ENCODE measurements at places on chromosomes 2 and 18. TPM values are rescaled to one million over a fixed set of nuclear protein-coding genes. Genes with fewer than 3 reads are reported as not detected.

- DNase-seq = no peak
Observed at GRCh38 chr2:148479398-148479797, 165.2 kb upstream of the EPC2 start.

GRCh38 chr2:56449002-56449431 is 265.2 kb downstream of the CCDC85A start:
- no peak for DNase-seq

DNA sequence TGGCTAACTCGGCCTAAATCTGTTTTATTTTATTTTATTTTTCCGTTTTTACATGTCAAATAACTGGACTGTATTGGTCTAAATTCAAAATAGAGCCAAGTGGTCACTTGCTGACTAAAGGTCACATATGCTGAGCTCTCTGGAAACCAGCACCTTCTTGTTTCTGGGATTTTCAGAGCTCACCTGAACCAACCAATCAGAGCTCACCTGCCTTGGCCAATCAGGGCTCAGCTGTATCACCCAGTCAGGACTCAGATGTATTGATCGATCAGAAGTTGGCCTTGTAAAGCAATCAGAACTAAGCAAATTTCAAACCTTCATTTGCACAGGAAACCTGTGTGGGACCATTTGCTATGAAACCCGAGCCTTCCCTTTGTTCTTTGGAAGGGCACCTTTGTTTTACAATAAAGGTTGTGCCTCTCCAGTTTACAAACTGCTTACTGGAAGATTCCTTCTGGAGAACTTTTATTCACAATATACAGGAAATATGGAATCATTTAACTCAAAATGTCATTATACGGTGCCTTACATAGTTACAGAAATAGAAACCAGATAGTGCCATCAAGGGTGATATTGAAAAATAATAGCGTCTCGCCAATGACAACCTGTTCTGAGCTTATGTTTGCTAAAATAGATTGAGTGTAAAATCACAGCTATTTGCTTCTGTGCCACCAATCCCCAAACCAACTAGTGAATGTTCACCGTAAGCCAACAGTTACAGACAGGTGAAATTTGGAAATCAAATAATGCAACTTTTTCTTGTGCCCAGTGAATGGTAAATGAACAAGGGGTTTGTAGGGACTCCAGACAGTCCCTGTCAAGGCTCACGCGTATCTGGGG is 17.3 kb upstream of the PSD4 start:
- DNase-seq = no peak

Gene TCF7L1
- 0.46 TPM for total RNA-seq

GRCh38 chr2:160492401-160493226 is 993 bp downstream of the RBMS1 start:
- peak; percentile 65 for DNase-seq

- peak; percentile 36 for DNase-seq
Observed at GRCh38 chr2:105287692-105288091, 41.8 kb downstream of the TGFBRAP1 start.

GRCh38 chr2:232798187-232798586 is 21.8 kb upstream of the KCNJ13 start:
- no peak for DNase-seq

Gene RAB11FIP5
- 33.7 TPM for total RNA-seq

Gene TRIM54
- not detected for total RNA-seq

Gene C2orf66
- total RNA-seq = 0.32 TPM

DNA sequence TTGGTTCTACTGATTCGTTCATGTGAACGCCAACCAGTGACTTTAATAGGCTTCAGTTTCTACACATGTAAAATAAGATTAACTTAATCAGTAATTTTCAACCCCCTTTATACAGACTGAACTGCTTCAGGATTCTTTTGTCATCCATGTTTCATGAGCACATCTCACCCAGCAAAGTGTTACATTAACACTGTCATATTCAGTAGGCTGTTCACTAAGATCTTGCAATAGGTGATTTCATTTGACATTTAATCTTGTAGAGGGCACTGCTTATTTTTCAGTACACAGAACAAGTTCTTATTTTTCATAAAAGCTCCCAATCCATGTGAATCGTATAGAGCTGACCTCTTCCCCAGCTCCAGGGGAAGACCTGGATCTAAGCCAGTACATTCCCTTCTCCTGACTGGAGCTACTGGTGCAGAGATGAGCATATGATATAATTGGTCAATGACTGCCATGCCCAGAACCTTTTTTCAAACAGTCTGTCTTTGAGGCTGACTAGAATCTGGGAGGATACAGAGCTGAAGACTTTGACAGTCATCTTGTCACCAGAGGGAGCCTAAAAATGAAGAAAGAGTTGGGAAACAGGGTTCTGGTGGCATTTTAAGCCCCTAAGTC is 72.2 kb upstream of the CHRNA1 start:
- DNase-seq = peak; percentile 99

- no peak for DNase-seq
Observed at GRCh38 chr2:100392715-100393114, 24.8 kb downstream of the CHST10 start.

Gene GCG
- 0.17 TPM for total RNA-seq

DNA sequence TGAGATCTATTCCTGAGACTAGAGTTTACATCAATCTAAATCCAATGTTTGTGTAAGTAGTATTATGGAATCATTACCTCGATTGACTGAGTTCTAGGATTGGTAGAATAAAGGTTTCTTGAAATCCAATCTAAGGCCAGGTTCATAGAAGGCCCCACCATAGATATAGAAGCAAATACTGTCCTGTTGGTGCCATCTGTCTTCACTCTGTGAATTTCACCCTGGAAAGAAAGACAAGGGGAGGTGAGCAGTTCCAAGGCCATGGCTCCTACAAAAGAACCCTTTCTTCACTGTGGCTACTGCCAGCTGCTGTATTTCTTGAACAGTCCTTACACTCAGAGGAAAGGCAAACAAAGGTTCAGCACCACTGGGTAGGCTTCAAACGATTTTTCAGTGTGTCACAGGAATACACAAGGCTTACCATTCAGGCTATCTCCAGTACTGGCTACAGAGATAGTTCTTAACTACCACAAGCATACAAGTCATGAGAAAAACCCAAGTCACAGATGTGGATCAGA is 137.0 kb downstream of the LRP2 start:
- DNase-seq = no peak

DNA sequence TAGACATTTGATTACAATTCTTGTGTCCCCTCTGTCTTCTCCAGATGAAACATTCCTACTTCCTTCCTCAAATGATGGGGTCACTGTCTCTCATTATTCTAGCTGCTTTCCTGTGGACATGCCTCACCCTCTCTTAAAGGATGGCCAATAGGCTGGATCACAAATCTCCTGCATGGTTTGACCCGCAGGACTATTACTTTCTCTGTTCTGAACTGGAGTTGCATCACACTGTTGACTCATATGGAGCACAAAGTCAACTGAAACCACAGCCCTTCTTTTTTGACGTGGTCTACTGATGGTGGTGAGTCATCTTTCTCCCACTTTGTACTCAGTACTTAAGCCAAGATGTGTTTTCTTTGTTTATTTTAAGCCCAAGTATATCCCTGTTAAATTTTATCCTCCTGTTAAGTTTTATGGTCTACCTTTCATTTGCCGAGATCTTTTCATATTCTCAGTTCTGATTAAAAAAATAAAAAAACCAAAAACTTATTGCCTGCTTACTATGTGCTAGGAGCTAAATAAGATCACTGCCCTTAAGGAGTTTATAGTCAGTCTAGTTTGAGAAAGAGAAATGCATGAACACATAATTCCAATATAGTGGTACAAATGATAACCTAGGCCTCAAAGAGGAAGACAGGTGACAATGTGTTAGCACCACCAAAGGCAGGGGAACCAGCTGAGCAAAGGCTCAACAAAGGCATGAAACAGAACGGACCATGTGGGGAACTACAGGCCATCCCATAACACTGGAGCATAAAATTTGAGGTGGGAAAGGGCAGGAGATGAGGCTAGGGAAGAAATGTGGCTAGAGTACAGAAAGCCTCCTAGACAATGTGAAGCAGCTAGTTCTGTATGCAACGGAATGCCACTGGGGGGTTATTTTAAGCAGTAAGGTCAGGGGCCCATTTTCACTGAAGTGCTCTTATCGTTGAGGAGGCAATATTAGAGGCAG is 67.6 kb upstream of the ZFP36L2 start:
- DNase-seq = peak; percentile 98

DNA sequence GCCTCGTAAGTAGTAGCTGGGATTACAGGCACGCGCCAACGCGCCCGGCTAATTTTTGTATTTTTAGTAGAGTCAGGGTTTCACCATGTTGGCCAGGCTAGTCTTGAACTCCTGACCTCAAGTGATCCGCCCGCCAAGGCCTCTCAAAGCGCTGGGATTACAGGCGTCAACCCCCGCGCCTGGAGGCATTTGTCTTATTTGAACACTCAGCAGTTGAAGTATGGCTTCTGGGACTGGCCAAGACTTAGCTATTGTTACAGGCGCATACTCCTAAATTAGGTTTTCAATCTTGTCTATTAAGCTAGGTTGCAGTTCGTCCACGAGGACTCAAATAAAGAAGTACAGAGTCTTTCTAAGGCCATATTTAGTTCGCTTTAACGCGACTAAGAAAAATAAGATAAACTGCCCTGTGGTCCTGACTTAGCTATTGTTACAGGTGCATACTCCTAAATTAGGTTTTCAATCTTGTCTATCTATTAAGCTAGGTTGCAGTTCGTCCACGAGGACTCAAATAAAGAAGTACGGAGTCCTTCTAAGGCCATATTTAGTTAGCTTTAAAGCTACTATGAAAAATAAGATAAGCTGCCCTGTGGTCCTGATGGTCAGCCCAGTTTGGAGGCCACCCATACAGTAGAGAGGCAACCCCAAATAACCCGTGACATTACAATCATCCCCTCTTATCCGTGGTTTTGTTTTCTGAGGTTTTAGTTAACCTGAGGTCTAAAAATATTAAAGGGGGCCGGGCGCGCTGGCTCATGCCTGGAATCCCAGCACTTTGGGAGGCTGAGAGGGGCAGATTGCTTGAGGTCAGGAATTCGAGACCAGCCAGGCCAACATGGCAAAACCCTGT is 20.8 kb upstream of the MTA3 start:
- DNase-seq = no peak

Gene BMP10
- not detected for total RNA-seq

- DNase-seq = no peak
Observed at GRCh38 chr18:5972298-5972697, 77.0 kb upstream of the TMEM200C start.

Gene CCDC150
- total RNA-seq = 11.3 TPM
